Bone marrow (tissue), 2 donors: ENCODE measurements at places on chromosomes 16 and 17.

- no peak for DNase-seq
Observed at GRCh38 chr16:49093939-49094338, 187.7 kb downstream of the CBLN1 start.

GRCh38 chr17:14204084-14204483 lies 32.6 kb downstream of the CDRT15 start:
- DNase-seq = no peak

- no peak for DNase-seq
Observed at GRCh38 chr16:83856792-83857191, 42.1 kb upstream of the MLYCD start.

- no peak for DNase-seq
Observed at GRCh38 chr16:28098171-28098958, 34.9 kb upstream of the GSG1L start.

DNA sequence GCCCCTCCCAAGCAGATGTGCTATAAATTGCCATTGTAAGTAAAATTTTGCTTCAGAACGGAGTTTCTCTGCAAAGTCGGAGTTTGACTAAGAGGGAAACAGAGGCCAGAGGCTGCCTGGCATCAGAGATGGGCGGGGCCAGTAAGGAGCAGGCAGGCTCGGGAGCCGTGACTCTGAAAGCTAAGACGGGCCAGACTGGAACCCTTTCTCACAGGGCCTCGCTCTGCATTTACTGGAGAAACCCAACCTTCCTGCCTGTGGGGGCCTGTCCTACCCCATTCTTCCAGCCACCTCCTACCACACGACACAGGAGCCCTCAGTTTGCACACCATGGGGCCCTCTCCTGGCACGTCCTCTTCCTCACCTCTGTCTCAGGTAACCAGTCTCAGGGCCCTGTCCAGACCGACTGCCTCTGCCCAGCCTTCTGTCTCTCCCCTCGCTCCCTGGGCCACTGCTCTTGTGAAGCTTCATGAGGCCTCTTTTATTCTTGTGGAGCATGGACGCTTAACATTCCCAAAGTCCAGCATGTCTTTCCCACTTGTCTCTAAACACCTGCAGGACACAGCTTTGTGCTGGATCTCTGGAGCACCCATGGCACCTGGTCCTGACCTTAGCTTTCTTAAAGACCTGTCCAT lies 48.4 kb upstream of the ACSF3 start:
- no peak for DNase-seq

DNA sequence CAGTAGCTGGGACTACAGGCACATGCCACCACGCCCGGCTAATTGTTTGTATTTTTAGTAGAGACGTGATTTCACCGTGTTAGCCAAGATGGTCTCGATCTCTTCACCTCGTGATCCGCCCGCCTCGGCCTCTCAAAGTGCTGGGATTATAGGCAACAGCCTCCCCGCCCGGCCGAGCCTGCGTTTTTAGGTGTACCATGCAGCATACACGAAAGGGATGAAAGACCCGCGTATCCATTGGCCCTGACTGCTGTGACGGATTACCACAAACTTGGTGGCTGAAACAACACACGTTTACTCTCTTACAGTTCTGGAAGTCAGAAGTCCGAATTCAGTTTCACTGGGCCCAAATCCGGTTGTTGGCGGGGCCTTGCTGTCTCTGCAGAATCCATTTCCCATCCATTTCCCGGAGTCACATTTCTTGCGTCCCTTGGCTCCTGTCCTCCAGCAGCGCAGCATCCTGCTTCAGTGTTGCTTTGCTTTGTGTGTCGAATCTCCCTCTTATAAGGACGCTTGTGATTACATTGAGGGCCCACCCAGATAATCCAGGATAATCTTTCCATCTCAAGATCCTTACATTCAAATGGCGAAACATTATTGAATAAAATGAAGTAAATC lies 8.3 kb upstream of the GUCY2D start:
- no peak for DNase-seq

DNA sequence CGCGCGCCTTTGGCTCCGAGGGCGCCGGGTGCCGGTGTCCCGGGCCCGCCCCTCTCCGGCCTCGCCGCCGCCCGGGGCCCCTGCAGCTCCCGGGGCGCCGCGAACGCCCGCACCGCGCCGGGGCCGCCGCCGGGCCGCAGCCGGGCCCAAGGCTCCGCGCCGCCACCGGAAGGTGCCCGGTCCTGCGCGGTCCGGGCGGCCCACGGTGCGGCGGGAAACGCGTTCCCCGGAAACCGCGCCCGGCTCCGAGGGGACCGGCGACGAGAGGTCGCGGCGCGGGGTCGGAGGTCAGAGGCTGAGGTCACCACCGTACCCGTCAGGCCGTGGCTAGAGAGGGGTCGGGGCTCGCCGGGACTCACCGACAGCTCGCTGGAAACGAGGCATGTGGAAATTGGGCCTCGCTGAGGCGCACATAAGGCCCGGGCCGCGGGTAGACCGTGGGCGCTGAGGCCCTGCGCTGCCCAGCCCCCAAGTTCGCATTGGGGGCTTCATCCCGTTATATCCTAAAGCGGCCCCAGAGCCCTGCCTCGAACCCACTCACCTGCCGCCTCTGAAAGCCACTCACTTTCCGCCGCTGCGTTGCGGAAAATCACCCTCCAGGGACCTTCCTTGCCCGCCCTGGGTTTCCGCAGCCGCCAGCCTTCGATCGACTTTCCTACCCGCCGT lies at the start of gene DUS1L:
DUS1L (minus strand) TSS at position 167 of the 666 bp plus-strand sequence. CDS start 745 bp downstream, outside the sequence.
- DNase-seq = peak; percentile 6

DNA sequence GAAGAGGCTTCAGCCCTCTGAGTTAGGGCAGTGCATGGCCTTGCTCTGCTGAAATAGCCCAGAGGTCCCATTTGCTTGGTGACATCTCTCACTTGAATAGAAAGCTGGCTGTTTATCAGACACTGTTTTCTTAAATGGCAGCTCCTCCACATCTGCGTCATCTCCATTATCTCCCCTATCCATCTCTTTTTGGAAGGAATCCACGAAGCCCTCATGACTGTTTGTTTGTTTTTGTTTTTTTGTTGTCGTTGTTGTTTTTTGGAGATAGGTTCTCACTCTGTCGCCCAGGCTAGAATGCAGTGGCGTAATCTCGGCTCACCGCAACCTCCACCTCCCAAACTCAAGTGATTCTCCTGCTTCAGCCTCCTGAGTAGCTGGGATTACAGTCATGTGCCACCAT lies 16.6 kb downstream of the NAA60 start:
- no peak for DNase-seq

DNA sequence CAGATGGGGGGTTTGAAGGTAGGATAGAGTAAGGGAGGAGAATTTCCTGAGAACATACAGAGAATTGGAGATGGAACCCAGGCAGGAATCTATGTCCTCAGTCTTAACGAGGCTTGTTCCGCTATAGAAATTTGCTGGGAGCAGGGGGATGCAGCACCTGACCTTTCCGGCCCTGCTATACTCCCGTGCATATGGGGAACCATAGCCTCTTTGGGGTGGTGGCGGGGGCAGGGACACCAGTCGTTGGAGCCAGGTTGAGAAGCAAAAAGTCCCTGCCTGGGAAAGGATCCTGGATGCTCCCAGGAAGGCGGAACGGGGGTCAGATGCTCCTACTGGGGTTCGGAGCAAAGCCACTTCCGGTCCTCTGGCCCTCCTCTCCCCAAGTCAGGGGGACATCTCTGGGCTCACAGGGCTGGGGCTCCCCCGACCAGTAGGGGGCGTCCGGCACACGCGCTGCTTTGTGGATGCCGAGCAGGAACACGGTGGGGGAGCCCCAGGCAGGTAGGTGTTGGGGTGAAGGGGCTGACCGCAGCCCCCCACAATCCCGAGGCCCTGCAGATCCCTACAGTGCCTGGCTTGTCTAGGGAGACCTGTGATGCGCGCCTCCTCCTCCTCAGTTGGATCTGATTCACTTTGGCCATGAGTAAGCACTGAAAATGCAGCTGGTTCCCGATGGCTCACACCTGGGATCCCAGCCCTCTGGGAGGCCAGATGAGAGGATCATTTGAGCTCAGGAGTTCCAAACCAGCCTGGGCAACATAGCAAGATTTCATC lies 15.5 kb upstream of the TFAP4 start:
- DNase-seq = peak; percentile 15
